Testis (tissue), 5 donors: ENCODE measurements at places on chromosomes 5 and 9. TPM values are rescaled to one million over a fixed set of nuclear protein-coding genes. Genes with fewer than 3 reads are reported as not detected.

- DNase-seq = no peak
Observed at GRCh38 chr9:4904322-4905134, 80.5 kb upstream of the JAK2 start.

- peak; percentile 73 for DNase-seq
Observed at GRCh38 chr5:100903039-100903887, at the start of gene ST8SIA4. TSS of gene ST8SIA4 (minus strand) at chr5:100903282. CDS start at chr5:100902955, 327 bp downstream.

DNA sequence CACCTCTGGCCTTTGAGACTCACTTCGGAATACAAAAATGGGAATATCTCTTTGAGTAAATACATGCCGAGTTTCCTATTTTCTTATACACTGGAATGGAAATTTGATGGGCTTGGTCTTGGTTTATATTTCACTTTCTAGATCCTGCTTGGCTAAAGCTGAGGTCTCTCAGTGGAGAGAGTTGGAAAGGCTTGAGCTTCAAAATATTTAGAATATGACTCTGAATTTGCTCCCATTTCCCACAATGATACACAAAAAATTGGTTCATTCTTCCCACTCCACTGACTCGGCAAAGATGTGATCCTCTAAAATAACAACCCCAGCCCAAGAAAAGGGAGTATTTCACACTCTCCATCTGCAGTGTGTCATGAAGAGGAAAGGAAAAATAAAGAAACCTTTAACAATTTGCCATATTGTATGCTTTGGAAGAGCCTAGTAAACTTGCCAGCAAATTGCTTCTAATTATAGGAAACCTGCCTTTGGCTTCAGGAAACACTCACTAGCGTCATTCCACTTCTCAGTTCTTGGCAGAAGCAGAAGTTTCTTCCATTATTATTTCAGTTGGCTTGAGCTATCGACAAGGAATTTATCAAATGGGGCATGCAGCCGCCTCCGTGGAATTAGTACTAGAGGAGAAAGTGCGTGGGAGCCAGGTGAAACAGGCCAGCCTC is 302.9 kb downstream of the NSG2 start:
- no peak for DNase-seq

DNA sequence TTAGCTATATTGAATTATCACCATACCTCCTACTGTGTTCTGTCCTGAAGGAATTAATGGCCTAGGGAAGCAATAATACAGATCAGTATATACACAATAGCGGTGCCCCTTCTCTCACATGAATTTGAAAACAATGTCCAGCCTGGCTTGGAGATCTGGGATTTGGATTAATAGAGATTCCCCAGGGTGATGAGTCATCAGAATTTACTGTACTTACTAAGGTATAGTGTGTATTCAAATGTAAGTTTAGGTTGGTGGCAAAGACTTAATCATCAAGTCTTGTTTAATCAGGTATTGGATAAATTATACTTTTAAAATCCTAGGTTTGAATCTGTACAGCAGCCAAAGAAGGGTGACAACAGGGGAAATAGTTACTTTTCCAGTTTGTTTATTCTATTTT is 121.5 kb downstream of the FEM1C start:
- no peak for DNase-seq

DNA sequence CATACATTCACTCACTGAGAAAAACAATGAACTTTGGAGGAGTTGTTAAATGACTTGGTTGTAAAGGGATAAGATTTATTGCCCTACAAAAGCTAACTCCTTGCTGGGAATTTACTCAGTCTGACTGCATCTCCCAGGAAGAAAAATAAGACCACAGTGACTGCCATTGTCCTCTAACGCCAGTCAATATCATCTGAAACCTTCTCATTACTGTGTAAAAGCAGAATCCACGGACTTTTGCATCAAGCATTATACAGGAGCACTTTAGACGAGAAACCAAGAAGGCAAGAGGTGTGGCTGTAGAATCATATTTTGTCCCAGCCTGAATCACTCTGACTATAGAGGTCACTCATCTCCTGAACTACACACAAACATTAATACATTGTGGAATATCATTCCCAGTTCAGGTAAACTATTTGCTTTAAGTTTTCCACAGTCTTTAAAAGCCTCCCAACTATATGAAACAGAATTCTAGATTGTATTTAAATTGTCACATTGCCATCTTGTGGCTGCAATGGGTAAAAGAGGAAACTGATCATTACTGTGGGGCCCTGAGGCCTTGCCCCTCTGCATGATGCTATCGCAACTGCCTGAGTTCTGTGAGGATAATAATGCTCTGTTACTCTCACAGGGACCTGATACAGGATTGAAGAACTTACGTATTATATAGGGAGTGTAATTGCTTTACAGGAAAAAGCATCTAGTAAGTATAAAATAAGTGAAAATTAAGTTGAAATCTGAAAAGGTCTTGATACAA is 142.9 kb downstream of the SLCO4C1 start:
- no peak for DNase-seq

DNA sequence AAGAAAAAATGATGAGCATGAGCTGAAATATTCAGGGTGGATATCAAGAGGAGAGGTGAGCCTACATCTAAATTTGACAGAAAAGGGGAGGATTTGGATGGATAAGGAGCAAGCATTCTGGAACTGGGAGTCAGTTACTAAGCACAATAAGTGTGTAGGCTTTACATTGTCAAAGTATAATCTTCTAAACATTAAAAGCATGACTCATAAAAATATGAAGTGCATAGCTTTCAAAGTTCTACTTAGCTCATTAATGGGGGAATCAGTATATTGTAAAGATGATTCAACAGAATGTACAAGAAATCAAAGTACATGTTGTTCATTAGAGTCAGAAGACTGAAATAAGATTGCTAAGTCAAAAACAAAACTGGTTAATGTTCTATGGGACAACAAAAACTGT is 248.0 kb upstream of the GAS1 start:
- DNase-seq = no peak

DNA sequence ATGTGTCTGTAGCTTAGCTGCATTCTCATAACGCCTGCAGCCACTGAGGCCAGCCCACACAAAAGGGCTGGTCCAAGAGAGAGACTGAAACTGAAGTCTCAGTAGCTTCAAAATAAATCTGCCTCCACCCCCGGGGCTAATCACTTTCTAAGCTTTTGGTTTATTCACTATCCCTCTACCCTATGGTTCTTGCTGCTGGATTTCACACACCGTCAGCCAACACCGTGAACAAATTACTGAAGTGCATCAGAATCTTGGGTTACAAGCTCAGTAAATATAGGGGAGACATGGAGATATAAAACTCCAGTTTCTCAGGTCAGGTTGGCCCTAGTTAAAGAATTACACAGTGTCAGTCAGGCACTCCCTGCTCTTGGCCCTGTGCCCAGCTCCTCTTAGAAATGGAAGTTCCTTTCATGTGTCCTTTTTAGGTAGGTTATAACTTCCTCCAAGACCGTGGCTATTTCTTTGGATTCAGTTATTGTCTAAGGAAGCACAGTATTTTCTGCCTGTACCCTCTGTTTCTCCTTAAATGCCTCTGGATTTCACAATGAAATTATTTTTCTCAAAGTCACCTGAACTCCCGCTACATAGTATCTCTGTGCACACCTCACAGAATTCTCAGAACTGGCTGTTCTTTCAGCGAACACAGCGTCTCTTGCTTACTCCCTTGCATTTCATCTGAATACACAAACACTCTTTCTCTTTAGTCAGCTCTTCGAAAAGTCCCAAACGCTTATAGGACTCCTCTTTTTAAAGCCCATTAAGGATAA is 112.5 kb downstream of the FAM174A start:
- DNase-seq = peak; percentile 81

DNA sequence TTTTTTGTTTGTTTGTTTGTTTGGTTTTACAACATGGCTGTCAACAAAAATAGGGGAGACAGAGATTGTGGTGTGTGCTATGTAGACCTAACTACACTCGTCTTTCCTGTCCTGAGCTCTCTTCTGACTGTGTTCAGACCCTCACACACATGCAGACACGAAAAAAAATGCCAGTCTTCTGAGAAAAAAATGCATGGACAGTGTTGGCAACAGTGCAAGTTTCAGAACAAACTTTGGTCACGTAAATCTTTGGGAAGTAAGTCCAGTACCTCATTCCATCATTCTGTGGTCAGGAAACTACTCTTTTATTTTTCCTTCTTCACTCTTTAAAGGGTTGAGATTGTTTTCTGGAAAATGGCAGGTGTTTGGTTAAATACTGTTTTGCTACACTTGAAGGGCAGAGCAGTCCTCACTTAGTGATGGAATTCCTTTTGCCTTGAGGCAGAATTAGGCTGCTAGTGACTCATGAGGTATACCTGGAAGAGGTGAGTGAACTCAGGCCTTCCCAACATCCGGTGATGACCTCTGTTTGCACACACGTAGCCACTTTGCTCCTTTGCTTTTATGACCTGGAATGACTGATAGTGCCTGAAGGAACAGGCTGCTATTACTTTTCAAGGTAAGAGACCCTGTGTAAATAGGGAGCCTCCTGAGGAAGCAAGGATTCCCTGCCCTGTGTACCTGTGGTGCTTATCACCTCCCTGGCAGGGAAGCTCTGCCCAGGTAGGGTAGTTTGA is 81.6 kb upstream of the TNFAIP8 start:
- DNase-seq = no peak

DNA sequence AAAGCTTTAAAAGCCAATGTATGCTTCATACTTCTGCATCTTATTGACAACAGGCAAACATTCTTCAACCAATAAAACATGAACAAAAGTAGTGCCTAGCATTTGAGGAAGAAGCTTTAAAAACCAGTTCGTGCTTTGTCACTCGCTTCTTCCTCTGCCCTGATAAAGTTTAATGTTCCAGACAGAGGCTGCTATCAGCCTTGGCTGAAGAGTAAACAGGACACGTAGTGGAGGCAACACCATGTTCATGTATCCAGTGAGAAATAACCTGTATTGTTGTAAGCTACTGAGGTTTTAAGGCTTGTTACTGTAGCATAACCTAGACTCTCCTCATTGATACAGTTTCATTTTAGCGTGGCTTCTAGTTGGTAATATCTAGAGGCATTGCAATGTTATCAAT is 3.2 kb upstream of the FUBP3 start:
- DNase-seq = no peak

DNA sequence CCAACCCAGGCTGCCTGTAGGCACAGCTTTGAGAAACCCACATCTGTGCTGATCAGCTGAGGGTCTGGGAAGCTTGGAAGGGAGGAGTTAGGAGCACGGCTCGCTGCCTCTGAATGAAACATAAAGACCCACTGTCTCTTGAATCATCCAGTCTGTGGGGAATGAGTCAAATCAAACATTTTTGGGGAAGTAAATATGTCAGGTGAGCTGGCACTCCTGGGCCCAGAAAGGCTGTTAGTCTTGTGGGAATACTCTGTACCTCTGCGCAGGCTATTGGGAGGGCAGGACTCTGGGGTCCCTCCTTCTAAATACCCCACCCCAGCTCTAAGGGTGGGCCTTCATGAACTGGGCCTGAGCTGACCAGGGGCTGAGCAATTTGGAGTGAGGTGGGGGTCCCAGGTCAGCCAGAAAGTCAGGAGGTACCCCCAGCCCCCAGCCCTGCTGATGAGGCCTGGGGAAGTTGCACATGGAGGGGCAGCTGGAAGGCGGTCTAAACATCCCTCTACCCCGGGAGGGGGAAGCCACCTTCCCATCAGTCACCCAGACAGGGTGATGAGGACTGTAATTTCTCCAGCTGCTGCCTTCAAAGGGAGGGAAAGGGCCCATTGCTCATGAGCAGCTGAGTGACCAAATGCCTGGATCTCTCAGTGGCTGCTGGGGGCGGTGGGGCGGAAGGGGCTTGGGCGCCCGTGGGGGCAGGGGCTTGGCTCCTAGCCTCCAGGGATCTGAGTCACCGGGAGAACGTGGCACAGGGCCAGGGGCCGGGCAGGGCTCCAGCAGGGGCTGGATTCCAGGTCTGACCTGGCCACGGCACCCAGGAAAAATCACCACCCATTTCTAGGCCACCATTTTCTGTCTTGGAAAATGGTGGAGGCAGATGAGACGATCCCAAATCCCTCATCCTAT is 10.8 kb downstream of the FIBCD1 start:
- no peak for DNase-seq

GRCh38 chr5:176485176-176485575 is 37.0 kb downstream of the FAF2 start:
- DNase-seq = no peak

GRCh38 chr9:126933334-126933980 is 18.9 kb downstream of the RALGPS1 start:
- DNase-seq = no peak

- no peak for DNase-seq
Observed at GRCh38 chr9:92094655-92095054, 20.6 kb downstream of the SPTLC1 start.

- DNase-seq = no peak
Observed at GRCh38 chr9:31556667-31557463, 827.6 kb upstream of the ACO1 start.

Gene MRPL36
- total RNA-seq = 101 TPM

Gene ABLIM3
- total RNA-seq = 7.6 TPM

Gene SLC22A4
- 2.3 TPM for total RNA-seq

Gene STKLD1
- total RNA-seq = 20.9 TPM

Gene C7
- total RNA-seq = 165 TPM

Gene ZNF618
- 14.6 TPM for total RNA-seq

Gene AIF1L
- total RNA-seq = 14.9 TPM

Gene PCDHGA10
- 11.3 TPM for total RNA-seq

Gene SELENOP
- 125 TPM for total RNA-seq

Gene TAF11L8
- total RNA-seq = not detected

Gene NFIB
- total RNA-seq = 34.7 TPM

Gene C9
- 0.74 TPM for total RNA-seq

Gene OCLN
- total RNA-seq = 14.9 TPM

Gene NR4A3
- total RNA-seq = 3.0 TPM

Gene BTNL8
- 13.1 TPM for total RNA-seq
